ENCODE measurements at places on chromosomes 2 and 18.

DNA sequence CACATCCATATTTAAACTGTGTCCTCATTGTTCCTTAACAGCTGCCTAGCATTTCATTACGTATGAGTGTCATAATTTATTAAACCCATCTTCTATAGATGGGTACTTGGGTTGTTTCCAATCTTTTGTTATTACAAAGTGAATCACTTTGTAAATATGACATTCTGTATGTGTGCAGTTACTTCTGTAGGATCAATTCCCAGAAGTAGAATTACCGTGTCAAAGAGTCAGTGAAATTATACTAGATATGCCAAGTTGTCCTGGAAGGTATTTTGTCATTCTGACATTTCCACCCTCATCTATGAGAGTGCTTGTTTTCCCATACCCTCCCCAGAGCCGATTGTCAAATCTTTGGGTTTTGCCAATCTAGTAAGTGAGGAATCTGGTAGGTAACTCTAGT is 194.5 kb upstream of the APCDD1 start:
- no peak for DNase-seq

GRCh38 chr2:109619032-109619615 is 5.0 kb downstream of the SOWAHC start:
- no peak for DNase-seq

DNA sequence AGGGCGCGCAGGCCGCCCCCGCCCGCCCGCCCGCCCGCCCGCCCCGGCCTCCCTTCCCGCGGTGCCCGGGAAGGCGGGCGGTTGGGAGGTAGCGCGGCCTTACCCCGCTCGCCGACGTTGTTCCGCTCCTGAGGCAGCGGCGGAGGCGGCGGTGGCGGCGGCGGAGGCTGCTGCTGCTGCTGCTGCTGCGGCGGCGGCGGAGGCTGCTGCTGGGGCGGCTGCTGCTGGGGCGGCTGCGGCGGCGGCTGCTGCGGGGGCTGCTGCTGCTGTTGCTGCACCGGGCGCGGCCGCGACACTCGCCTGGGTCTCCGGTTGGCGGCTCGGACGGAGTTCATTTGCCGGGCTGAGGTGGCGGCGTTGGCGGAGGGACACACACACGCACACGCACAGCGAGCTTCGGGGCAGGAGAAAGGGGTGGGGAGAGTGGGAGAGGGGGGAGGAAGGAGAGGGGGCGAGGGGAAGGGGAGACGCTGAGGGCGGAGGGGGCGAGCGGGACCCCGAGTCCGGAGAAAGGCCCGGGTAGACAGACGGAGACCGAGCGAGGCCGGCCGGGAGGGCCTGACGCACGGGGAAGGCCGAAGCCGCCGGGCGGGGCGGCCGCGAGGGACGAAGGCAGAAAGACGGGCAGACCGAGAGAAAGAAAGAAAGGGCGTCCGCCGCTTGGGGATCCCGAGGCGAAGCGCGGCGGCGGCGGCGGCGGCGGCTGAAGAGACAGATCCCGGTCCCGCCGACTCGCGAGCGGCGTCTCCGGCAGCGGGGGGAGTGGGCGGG is 727 bp downstream of the FBXO11 start:
- peak; percentile 47 for DNase-seq

DNA sequence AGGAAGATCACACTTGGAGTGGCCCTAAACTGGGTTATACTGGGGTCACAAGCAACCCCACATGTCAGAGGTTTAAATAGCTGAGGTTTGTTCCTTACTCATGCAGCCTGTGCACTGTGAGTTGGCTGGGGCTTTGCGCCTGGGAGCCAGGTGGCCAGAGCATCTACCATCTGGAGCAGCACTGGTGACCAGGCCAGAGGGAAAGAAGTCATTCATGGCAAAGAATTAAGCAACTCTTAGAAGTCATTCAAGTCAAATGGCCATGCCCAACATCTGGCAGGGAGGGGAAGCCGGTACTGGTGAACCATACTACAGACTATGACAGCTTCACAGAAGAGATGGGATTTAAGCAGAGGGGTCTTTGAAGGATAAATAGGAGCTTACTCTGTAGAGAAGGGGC is 90.7 kb downstream of the POLR1A start:
- DNase-seq = no peak

GRCh38 chr18:58091099-58091611 is 47.1 kb downstream of the NEDD4L start:
- DNase-seq = no peak

DNA sequence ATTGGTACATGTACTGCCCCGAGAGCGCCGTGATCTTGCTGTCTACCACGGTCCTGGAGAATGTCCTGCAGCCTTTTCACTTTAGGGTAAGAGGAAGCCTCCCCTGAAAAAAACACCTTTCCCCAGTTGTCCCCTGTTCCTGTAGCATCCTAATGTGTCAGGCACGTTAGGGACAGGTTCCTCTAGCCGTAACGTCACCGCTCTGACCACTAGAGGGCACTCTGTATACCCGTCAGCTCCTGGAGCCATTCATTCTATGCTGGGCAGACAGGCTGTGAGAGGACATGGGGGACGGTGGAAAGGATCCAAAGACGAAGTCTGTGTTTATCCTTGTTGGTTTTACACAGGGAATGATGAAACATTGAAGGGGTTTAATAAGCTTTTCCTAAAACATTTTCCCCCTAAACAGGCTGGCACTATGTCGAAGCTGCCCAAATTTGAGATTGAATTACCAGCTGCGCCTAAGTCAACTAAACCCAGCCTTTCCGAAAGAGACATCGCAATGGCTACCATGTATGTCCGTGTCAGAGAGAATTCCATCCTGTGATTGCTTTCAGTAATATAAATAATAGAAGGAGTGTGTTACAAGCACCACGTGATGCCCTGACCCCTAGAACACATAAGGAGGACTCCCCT is 12.7 kb downstream of the RMC1 start:
- DNase-seq = peak; percentile 52

DNA sequence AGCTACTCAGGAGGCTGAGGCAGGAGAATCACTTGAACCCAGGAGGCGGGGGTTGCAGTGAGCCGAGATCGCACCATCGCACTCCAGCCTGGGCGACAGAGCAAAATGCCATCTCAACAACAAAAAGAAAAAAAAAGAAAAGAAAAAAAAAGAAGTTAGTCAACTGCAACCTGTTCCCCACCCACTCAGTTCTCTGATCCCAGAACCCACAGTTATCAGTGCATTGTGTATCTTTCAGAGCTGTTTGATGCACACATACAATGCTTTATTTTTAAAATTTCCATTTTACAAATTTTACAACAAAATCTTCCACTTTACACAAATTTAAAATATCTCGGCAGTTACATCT is 14.0 kb downstream of the RNU2-63P start:
- no peak for DNase-seq

DNA sequence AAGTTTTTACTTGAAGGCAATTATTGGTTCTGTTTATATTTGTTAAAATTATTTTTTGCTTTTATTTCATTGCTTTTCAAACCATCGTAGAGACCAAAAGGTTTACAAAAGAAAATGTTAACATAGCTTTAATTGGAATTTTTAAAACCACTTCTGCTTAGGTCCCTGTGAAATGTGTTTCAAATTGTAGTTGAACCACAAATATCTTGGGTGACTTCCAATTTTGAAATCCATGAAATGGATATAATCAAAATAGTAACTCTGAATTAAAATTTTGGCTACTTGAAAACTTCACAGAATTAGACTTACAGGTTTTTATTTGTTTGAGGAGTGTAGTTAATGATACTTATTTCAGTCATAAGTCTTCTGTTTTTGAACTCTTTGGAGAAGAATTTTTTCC is 3.1 kb upstream of the SPAG16 start:
- no peak for DNase-seq

GRCh38 chr18:79634186-79634585 is 45.4 kb upstream of the CTDP1 start:
- no peak for DNase-seq

DNA sequence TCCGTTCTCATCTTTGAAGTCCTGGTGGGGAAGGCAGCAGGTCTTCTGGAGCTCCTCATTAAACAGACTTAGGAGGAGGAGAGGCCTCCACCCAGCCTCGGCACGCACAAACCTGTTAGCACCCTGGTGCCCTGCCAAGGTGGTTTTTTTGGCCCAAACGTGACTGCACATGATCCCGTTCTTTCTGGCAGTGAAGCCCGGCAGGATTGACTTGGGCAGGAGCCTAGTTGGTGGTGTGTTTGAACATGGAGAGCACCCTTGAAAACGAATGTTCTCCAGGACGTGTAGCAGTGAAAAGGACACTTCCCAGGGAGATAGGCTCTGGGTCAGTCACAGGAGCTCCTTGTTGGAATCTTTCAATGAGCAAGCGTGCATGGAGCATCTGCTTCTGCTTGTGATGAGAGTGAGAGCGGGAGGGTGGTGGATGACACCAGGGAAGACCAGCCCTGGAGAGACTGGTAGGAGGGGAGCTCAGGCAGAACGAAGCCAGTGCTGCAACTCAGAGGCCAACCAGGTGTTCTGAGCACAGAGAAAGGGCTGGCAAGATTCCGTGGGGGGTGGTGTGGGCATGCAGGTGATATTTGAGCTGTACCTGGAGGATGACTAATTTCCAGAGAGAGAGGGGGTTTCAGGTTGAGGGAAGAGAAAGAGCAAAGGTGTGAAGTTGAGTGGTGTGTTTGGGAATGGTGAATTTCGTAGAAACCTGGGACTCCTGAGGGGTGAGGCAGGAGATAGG is 73.8 kb downstream of the TANC1 start:
- DNase-seq = no peak

GRCh38 chr2:186422226-186422625 is 63.8 kb upstream of the ZC3H15 start:
- DNase-seq = no peak

Measured in effector memory CD4-positive, alpha-beta T cell (primary cell).